ENCODE measurements at places on chromosomes 2 and 18. TPM values are rescaled to one million over a fixed set of nuclear protein-coding genes. Genes with fewer than 3 reads are reported as not detected.

Gene GLB1L
- 5.8 TPM for total RNA-seq

Gene LBX2
- 1.5 TPM for total RNA-seq

Gene IL36G
- total RNA-seq, result not detected

Gene SGPP2
- total RNA-seq, result 31.3 TPM

Gene COL6A3
- 194 TPM for total RNA-seq

Gene PLB1
- total RNA-seq, result 3.6 TPM

Gene SPEG
- total RNA-seq, result 22.2 TPM

Gene TTC21B
- total RNA-seq, result 10.4 TPM

Gene TEKT4
- not detected for total RNA-seq

Gene DNAJC27
- total RNA-seq, result 6.4 TPM

Gene ELOA2
- not detected for total RNA-seq

Gene ITPRIPL1
- 0.43 TPM for total RNA-seq

Gene ANO7
- 33.9 TPM for total RNA-seq

Gene DPP10
- 6.3 TPM for total RNA-seq

All from mucosa of descending colon (tissue), 3 donors.